ENCODE measurements at places on chromosomes 2 and 18. TPM values are rescaled to one million over a fixed set of nuclear protein-coding genes. Genes with fewer than 3 reads are reported as not detected.

Gene RBM43
- total RNA-seq: 13.0 TPM

Gene CPLX4
- not detected for total RNA-seq

Gene GTF2A1L
- total RNA-seq: not detected

Gene MBOAT2
- total RNA-seq: 4.0 TPM

DNA sequence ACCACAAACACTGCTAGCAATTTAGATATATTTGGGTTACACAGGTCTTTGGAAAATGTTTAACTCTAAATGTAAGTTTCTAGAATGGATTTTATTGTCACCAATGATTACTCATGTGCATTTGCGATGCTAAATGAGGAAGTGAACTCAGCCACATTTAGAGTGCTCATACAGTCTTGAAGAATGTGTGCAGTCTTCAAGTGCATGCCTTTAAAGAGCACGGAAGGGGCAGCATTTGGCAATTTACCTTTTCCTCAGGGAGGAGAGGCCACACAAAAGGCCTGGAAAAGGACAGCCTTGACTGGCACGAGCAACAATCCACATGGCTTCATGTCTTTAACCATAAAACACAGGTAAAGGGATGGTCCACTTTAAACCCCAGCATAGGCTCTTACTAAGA, 78.5 kb upstream of the STK17B start:
- DNase-seq: no peak

DNA sequence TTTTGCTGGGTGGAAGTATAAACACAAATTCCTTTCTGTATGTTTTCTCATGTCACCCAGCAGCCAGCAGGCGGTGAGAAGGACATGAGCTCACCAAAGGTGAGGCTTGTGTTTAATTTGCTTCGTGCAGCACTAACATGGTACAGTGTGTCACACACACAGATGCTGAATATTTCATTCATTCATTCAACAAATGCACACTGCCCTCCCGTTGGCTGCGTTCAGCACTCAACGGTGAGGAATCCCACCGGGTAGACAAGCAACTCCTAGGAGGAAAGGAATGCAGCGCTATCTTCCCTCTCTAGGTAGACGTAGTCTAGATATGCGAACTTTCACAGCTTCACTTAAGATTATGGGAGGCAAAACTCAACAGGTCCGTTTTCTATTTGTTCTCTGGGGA, 85.1 kb downstream of the LONRF2 start:
- no peak for DNase-seq

DNA sequence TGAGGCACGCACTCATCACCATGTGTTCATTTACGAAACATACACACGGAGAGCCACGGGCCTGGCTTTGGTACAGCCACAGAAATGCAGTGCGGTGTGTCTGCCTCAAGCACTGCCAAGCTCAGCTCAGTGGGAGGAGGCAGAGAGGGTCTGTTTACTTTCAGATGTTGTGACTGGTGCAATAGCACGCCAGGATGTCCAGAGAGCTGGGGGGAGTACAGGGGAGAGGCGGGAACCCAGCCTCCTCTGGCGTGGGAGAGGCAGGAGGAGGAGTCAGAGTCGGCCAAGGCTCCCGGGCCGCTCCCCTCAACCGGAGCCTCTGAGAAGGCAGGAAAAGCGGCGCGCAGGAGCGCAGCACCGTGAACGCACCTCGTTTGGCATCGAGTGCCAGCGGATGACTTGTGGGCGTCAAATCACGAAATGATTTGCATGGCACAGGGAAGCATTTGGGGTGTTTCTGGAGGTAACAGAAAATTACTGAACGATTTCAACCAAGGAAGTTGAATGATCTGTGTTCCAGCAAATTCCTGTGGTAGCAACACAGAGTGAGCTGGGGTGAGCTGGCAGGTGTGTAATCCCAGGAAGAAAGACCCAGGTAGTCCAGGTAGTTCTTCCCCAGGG, 143.0 kb downstream of the ZNF516 start:
- no peak for DNase-seq

DNA sequence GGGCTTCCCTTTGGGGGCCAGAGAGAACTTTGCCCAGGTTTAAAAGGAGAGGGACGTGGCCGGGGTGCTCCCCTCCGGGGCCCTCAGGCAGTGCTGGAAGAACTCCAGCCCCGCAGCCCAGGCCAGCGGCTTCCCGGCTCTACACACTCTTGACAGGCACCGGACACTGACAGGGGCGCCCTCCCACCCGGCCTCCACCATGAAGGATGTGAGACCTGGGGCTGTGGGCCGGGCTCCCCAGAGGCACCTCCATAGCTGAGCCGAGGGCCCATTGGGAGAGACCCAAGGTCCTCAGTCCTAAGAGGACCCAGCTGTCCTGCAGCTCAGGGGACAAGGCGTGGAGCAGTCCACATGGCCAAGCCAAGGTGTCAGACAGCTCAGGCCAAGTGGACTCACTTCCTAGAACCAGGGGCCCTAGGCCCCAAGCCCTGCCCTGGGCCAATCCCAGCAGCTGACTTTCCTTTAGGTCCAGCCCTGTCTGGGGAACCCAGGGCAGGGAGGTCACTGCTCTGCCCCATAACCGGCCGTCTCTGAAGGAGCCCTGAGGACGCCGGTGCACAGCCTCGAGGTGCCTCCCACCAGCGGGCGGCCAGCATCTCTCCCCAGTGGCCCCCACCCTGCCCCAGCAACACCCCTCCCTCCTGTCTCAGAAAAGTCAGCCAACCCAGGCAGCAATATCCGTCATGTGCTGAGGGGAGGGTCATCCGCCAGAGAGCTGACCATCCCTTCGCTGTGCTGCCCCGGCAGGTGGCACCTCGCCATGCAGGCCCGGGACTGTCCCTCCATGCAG, 51.8 kb downstream of the BIN1 start:
- DNase-seq: no peak

Data from activated naive CD8-positive, alpha-beta T cell treated with anti-CD3 and anti-CD28 coated beads, Interleukin-2, amount 10 ng/mL, durations not matched to agents 7 days and 5 days (primary cell).